ENCODE measurements at places on chromosomes 3 and 15. TPM values are rescaled to one million over a fixed set of nuclear protein-coding genes. Genes with fewer than 3 reads are reported as not detected.

PPP1R14D gene
- not detected for total RNA-seq

CLDN1 gene
- total RNA-seq: 28.6 TPM

FSTL1 gene
- total RNA-seq: 71.1 TPM

FOXB1 gene
- not detected for total RNA-seq

GABRA5 gene
- 131 TPM for total RNA-seq

ACAP2 gene
- total RNA-seq: 7.6 TPM

RPL15 gene
- total RNA-seq: 3,109 TPM

UROC1 gene
- total RNA-seq: not detected

TOP2B gene
- total RNA-seq: 62.0 TPM

ASB14 gene
- not detected for total RNA-seq

PLXND1 gene
- 85.8 TPM for total RNA-seq

GCSAM gene
- total RNA-seq: not detected

HRG gene
- not detected for total RNA-seq

GOLGA8T gene
- 1.7 TPM for total RNA-seq

MINDY4B gene
- total RNA-seq: not detected

FGF12 gene
- total RNA-seq: 0.69 TPM

MASP1 gene
- total RNA-seq: not detected

SERPINI2 gene
- not detected for total RNA-seq

KCNMB3 gene
- 1.7 TPM for total RNA-seq

CPB1 gene
- total RNA-seq: not detected

VEPH1 gene
- total RNA-seq: 0.13 TPM

RUBCN gene
- total RNA-seq: 8.6 TPM

TMC3 gene
- total RNA-seq: not detected

HYAL1 gene
- total RNA-seq: 0.44 TPM

SERPINI1 gene
- total RNA-seq: 2.4 TPM

SLC27A2 gene
- total RNA-seq: 35.5 TPM

NANOGP8 gene
- not detected for total RNA-seq

FOXL2 gene
- total RNA-seq: 2.5 TPM

RHCG gene
- total RNA-seq: 45.3 TPM

EPHB3 gene
- total RNA-seq: 0.50 TPM

LMAN1L gene
- not detected for total RNA-seq

ATP13A4 gene
- 0.06 TPM for total RNA-seq

DAZL gene
- not detected for total RNA-seq

DNAH12 gene
- 0.03 TPM for total RNA-seq

SIDT1 gene
- 0.69 TPM for total RNA-seq

GOLGA6L7 gene
- not detected for total RNA-seq

ZNF35 gene
- 4.5 TPM for total RNA-seq

ACP3 gene
- not detected for total RNA-seq

GOLGA6L10 gene
- 0.69 TPM for total RNA-seq

DET1 gene
- 6.4 TPM for total RNA-seq

PROS1 gene
- total RNA-seq: 8.0 TPM

COLQ gene
- 0.45 TPM for total RNA-seq

LRRC49 gene
- 4.9 TPM for total RNA-seq

Measured in A549 treated with CORT108297 at 1 μM for 4 hours (cell line).